ENCODE measurements at places on chromosomes 7 and 10.

DNA sequence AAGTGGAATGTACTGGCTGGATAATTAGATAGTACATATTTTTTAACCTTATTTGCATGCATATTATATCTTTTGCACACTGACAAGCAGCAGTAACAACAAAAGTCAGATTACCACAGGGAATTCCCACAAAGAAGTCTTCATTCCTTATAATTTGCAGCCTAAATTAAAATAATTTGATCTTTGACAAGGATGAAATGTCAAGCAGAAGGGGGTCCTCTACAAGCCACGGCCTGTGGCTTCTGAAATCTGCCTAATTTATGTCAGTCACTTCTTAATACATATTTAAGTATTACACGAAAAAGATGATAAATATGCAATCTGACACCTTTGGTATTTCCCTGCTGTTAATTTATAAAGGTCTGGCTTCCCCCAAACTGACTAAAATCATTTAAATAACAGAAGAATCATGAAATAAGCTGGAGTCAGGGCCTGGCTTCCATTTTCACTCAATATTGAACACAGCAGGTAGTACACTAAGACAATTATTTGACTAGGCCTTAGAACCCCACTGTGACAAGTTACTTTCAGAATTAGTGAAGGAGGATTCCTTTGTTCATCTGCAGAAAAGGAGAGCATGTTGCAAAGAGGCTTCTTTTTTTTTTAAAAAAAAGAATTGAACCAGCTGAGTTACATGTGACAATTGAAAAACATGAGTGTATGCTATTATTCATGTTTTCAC lies 351.1 kb upstream of the ETV1 start:
- no peak for DNase-seq

GRCh38 chr10:11318826-11319598 lies 292.4 kb downstream of the USP6NL start:
- DNase-seq = no peak

DNA sequence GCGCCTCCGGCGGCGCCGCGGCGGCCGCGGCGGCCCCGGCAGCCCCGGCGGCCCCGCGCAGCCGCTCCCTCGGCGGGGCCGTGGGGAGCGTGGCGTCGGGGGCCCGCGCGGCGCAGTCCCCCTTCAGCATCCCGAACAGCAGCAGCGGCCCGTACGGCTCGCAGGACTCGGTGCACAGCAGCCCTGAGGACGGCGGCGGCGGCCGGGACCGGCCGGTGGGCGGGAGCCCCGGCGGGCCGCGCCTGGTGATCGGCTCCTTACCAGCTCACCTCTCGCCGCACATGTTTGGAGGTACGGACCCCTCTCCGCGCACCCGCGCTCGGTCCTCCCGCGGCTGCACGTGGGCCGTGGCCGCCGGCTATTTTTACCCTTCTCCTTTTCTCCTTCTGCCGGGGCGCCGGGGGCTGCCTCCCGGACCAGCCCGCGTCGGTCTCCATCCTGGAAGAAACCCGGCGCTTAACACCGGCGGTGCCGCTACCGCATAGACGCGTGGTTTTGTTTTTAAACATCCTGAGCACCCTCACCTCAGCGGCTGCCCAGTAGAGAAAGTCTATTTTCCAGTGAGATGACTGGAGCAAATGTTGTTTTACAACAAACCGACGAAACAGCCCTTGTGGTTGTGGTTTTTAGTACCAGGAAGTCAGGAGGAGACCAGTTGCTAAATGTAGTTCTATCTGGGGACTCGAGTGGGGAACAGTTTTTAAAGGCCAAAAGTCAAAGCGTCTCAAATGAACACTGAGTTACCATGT lies 1.3 kb downstream of the ZNRF2 start:
- peak; percentile 41 for DNase-seq

DNA sequence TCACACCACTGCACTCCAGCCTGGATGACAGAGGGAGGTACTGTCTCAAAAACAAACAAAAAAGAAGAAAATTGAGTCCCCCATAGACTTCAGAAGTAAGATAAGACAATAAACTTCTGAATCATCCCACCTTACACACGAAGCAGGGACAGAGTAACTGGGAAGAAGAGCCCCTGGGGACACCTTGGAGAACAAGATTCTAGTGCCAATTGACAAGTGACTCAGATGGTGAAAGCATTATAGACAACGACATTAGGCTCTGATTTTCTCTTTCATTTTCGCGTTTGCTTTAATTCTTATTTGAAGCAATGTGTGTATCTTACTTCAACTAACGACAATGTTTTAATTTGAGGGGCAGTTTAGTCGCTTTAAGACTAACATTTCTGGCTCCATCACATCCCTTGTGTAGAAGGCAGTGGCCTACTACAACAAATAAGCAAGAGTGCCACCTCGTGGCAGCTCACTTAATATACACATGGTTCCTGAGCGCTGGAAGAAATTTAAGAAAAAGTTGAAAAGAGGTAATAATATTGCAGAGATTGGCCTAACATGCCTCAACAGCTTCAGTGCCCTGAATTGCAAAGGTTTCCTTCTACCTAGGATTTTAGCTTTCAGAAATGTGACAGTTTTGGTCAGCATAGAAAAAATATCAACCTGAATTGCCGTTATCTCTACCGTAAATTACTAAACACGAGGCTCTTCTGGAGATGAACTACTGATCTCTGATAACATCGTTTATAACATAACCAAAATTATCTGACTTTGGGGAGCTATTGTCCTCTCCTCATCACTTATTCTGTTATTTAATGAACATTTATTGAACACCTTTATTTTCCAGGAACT lies 36.7 kb downstream of the ASNS start:
- DNase-seq = peak; percentile 60

DNA sequence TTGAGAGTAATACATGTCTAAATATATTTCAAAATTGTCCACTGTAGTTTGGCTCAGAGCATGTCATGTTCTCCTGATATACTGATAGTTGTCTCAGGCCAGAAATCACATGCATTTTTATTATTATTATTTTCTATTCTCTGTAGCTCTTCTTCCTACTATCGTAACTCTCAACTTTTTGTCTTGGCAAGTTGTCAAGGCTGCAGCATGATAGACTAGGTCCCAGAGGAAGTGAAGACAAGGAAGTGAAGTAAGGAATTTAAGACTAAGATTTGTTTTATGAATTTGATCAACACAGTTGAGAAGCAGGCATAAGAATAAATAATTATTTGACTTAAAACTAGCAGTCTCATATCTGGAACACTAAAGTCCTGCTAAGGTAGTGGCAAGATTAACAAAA lies 369.5 kb downstream of the ABCA13 start:
- DNase-seq = no peak

GRCh38 chr10:121262774-121263430 lies 335.3 kb downstream of the FGFR2 start:
- no peak for DNase-seq

- DNase-seq = no peak
These were observed 105.2 kb downstream of the THSD7A start for GRCh38 chr7:11726794-11727155.

DNA sequence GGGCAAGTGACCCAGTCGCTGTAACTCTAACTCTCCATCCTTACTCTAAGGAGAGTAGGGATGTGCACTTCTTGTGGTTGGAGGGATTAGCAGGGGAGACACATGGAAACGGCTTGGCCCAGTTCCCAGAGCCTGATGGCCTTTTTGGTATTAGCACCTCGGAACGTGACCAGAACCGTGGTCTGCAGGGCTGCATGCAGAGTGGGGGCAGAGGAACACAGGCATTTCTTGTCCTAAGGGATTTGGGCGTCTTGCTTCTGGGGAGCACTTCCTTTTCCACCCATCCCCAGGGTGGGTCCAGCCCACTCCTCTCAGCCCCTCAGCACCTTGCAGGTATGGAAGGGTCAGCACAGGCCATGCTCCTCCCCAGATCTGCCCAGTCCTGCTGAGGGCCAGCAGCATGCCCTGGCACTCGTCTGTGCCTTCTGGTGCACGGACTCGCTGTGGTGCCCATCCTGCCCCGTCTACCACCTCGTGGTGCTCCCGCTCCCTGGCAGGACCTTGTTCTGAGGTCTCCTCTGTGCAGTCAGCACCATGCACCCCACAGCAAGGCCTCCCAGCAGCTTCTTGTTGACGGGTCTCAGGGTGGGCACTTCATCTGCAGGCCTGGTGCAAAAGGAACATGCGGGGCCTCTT lies 109.6 kb downstream of the ACTR3B start:
- no peak for DNase-seq
